ENCODE measurements at places on chromosomes 7 and 10. TPM values are rescaled to one million over a fixed set of nuclear protein-coding genes. Genes with fewer than 3 reads are reported as not detected.

- no peaks in the 10 kb centered on the region for H3K27me3 ChIP-seq
- no peak for DNase-seq
Measured at GRCh38 chr7:105118612-105119600, 104.9 kb downstream of the KMT2E start.

- no peaks in the 10 kb centered on the region for H3K27me3 ChIP-seq
- H3K4me3 ChIP-seq: peak overlapping the region; percentile 76
- no peak for DNase-seq
- peaks cover 62% of the 10 kb centered on the region for H3K4me1 ChIP-seq
Measured at GRCh38 chr7:17300437-17300836, 2.0 kb downstream of the AHR start.

Gene PPP2R2D
- 41.5 TPM for total RNA-seq

GRCh38 chr7:94676431-94676830 lies 20.5 kb upstream of the SGCE start:
- no peak for DNase-seq
- no peaks in the 10 kb centered on the region for H3K36me3 ChIP-seq
- H3K4me1 ChIP-seq: no peaks in the 10 kb centered on the region
- no peak overlapping the region for H3K27ac ChIP-seq
- H3K27me3 ChIP-seq: no peaks in the 10 kb centered on the region

DNA sequence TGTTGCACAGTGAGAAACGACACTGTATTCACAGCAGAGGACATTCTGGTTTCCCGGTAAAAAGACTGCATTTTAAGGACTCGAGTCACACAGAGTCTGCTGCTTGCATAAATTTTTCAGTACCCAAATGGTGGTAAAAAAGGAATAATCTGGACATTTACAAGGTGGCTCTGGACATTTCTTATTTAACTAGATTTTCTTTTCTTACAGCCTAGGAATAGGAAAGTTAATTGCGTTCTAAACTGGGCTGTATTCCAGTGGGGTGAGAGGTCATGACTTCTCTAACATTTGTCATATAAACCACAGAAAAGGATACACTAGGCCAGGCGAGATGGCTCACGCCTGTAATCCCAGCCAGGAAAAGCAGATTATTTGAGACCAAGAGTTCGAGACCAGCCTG lies 237.5 kb upstream of the KLF6 start:
- no peaks in the 10 kb centered on the region for H3K4me1 ChIP-seq
- no peaks in the 10 kb centered on the region for H3K27me3 ChIP-seq
- DNase-seq: no peak
- no peak overlapping the region for H3K27ac ChIP-seq
- no peaks in the 10 kb centered on the region for H3K36me3 ChIP-seq
- no peak overlapping the region for H3K4me3 ChIP-seq

Gene DGKB
- 0.92 TPM for total RNA-seq

- no peak overlapping the region for H3K4me3 ChIP-seq
- H3K27ac ChIP-seq: no peak overlapping the region
- no peaks in the 10 kb centered on the region for H3K36me3 ChIP-seq
- H3K27me3 ChIP-seq: no peaks in the 10 kb centered on the region
- H3K4me1 ChIP-seq: peaks cover 8% of the 10 kb centered on the region
Measured at GRCh38 chr7:6487184-6487545, 39.4 kb upstream of the DAGLB start.

Gene SCRN1
- 19.5 TPM for total RNA-seq

- DNase-seq: no peak
- no peaks in the 10 kb centered on the region for H3K4me1 ChIP-seq
- no peak overlapping the region for H3K27ac ChIP-seq
- H3K36me3 ChIP-seq: no peaks in the 10 kb centered on the region
Measured at GRCh38 chr10:78066728-78067430, 33.2 kb downstream of the RPS24 start.

Gene KCNMA1
- total RNA-seq: 2.4 TPM

Gene OAT
- 29.3 TPM for total RNA-seq

- H3K36me3 ChIP-seq: no peaks in the 10 kb centered on the region
- H3K27me3 ChIP-seq: no peaks in the 10 kb centered on the region
Measured at GRCh38 chr7:140003913-140004382, 58.8 kb downstream of the PARP12 start.

- DNase-seq: no peak
- H3K27ac ChIP-seq: no peak overlapping the region
- no peaks in the 10 kb centered on the region for H3K27me3 ChIP-seq
- H3K4me3 ChIP-seq: no peak overlapping the region
- peaks cover 7% of the 10 kb centered on the region for H3K4me1 ChIP-seq
Measured at GRCh38 chr7:106039486-106040060, 72.5 kb downstream of the SYPL1 start.

Gene ASZ1
- not detected for total RNA-seq

DNA sequence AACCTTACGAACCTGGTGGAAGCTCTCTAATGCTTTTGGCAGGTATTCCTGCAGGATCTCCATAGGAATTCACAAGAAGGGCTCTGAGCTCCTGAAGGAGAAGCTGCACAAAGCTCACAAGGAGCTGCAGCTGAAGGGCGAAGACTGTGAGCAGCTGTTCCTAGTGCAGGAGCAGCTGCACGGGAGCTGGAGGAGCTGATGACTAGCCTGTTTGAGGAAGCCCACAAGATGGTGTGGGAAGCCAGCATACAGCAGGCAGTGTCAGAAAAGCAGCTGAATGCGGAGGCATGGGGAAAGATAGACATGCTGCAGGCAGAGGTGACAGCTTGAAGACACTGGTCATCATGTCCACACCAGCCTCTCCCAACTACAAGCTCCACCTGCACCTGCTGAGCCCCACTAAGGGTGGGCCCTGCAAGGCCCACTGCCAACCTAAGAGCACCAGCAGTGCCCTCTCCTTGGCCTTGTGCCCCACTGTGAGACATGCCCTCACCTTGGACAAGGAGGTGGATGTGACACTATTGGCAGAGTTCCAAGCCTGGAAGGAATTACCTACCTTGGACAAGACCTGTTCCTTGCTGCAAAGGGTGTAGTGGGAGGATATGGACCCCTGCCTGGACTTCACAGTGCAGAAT lies 250.6 kb downstream of the BBS9 start:
- no peaks in the 10 kb centered on the region for H3K36me3 ChIP-seq
- H3K4me1 ChIP-seq: no peaks in the 10 kb centered on the region
- DNase-seq: no peak
- H3K27me3 ChIP-seq: no peaks in the 10 kb centered on the region
- no peak overlapping the region for H3K4me3 ChIP-seq

- no peaks in the 10 kb centered on the region for H3K27me3 ChIP-seq
- peaks cover 57% of the 10 kb centered on the region for H3K4me1 ChIP-seq
- H3K36me3 ChIP-seq: no peaks in the 10 kb centered on the region
- H3K27ac ChIP-seq: peak overlapping the region; percentile 91
- H3K4me3 ChIP-seq: peak overlapping the region; percentile 22
Measured at GRCh38 chr7:80630608-80631405, 7.6 kb upstream of the CD36 start.

DNA sequence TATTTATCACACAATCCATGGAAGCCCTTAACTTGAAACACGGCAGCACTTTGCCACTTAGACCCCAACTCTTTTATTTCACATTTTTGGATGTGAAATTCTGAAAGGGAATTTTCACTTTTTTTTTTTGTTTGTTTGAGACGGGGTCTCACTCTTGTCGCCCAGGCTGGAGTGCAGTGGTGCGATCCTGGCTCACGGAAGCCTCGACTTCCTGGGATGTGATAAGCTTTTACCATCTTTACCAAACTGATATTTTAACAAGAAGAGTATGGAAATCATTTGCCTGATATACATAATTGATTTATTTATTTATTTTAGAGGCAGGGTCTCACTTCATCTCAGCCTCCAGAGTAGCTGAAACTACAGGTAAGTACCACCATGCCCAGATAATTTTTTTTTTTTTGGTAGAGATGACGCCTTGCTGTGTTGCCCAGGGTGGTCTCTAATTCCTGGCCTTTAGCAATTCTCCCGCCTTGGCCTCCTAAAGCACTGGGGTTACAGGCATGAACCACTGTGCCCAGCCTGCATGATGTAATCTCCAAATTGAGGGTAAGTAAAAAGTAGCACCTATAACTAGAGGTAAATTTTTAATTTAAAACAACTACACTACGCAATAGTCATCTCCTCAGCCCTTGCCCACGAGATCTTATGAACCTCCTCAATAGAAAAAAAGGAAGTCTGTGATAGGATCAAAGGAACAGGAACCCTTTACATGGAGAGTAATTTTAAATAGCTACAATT lies 180.7 kb upstream of the KLF14 start:
- DNase-seq: no peak
- H3K27ac ChIP-seq: peak overlapping the region; percentile 89
- H3K36me3 ChIP-seq: no peaks in the 10 kb centered on the region
- H3K4me1 ChIP-seq: peaks cover 89% of the 10 kb centered on the region
- H3K27me3 ChIP-seq: no peaks in the 10 kb centered on the region

- no peak overlapping the region for H3K4me3 ChIP-seq
- no peak for DNase-seq
- no peaks in the 10 kb centered on the region for H3K4me1 ChIP-seq
- H3K27me3 ChIP-seq: no peaks in the 10 kb centered on the region
Measured at GRCh38 chr7:72281308-72281707, 130.8 kb downstream of the CALN1 start.

- H3K4me1 ChIP-seq: peaks cover 3% of the 10 kb centered on the region
- peaks cover 63% of the 10 kb centered on the region for H3K36me3 ChIP-seq
- no peaks in the 10 kb centered on the region for H3K27me3 ChIP-seq
- no peak for DNase-seq
- no peak overlapping the region for H3K4me3 ChIP-seq
Measured at GRCh38 chr7:32588657-32589056, 93.4 kb downstream of the AVL9 start.

Measured in heart right ventricle (tissue), 16 donors.